ENCODE measurements at places on chromosomes 16 and 17.

GRCh38 chr16:24883714-24884151, 38.0 kb downstream of the SLC5A11 start:
- no peak for DNase-seq

DNA sequence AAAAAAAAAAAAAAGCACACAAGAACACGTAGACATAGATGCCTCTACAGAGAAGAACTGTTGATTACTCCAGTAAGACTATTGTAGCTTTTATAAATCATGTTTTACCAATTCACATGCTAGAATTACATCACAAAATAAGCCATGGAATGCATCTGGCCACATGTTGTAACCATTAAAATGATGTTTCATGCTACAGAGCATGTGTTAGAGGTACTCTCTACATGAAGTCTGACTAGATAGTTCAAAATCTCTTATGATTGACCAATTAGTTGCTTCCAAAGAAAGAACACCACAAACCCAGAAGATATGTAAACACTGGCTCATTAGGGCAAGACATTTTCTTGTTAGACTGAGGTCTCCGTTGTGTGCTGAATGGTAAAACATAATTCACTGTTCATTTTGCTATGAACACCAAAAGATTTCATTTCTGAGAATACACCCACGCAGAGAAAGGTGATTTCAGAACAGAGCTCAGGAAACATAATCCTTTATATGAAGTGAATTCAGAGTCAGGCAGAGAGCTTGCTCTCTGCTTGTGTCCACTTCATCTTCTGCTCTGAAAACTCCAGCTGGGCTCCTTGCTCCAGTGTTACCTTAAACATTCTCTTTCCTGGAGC, 411.4 kb upstream of the SOX9 start:
- DNase-seq, result no peak

DNA sequence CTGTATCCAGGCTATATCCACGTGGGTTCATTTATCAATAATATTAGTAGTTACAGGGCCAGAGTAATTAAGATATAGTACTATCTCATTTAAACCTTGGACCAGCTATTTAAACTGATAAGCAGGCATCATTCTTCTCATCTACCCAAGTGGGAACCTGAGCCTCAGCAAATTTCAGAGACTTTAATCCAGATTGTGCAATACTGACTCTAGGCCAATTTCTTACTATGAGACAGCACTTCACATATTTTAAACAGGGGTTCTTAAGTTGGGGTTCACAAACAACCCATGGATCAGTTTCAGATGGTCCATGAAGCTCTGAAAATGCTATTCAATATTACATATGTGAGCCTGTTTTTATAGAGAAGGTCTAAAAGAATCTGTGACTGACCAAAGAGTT, 302.7 kb upstream of the PSMD7 start:
- no peak for DNase-seq

GRCh38 chr16:48317026-48317425, 68.2 kb downstream of the SIAH1 start:
- DNase-seq, result no peak

DNA sequence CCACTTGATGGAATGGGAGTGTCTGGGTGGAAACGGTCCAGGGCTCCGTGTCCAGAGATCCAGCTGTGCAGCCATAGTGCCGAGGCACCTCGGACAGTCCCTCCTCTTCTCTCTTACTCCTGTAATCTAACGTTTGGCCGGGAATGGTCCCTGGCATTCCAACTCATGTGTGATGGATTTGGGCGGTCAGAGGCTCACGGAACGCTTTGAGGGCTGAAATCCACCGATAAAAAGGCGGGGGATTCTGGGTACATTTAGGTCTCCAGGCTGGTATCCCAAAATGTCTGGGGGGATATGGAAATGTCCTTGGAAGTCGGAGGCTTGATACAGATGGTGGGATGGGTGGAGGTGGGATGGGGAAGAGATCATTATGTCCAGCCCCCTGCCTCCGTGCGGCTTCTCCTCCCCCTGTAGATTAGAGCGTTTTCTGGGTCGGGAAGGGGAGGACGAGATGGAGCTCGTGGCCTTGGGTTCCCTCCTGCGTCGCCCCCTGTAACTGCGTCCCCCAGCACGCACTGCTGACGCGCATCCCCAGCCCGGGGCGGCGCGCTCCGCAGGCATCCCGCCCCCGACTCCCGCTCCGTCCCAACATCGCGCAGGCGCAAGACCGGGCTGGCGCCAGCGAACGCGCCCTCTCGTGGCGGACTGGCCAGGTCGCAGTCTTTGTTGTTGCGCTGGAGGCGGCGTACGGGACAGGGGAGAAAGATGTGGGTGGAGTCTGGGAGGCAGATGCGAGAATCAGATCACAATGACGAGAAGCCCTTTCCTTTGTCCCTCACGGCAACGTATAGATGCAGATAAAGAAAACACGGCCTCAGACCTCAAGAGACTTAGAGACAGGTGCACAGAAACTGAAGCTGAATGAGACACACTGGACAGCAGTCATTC, 4.5 kb upstream of the SGCA start:
- DNase-seq, result peak; percentile 98

DNA sequence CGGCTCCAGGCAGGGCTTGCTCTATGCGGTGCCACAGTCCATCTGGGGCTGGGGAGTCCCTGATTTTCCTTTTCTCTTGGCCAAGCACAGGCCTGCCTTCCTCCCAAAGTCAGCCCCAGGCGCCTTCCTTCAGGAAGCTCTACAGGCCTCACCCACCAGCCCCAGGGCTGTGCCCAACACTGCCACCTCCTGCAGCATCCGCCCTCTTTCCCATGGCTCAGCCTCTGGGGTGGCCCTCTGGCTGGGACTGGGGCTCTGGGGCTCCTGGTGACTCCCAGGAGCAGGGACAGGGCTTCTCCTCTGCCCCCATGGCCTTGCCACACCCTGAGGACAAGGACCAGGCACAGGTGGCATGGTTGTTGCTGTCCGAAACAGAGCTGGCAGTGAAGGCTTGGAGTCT, 817 bp downstream of the ITGB4 start:
- DNase-seq, result no peak

GRCh38 chr17:80526116-80526910, 18.3 kb upstream of the RPTOR start:
- DNase-seq, result no peak

DNA sequence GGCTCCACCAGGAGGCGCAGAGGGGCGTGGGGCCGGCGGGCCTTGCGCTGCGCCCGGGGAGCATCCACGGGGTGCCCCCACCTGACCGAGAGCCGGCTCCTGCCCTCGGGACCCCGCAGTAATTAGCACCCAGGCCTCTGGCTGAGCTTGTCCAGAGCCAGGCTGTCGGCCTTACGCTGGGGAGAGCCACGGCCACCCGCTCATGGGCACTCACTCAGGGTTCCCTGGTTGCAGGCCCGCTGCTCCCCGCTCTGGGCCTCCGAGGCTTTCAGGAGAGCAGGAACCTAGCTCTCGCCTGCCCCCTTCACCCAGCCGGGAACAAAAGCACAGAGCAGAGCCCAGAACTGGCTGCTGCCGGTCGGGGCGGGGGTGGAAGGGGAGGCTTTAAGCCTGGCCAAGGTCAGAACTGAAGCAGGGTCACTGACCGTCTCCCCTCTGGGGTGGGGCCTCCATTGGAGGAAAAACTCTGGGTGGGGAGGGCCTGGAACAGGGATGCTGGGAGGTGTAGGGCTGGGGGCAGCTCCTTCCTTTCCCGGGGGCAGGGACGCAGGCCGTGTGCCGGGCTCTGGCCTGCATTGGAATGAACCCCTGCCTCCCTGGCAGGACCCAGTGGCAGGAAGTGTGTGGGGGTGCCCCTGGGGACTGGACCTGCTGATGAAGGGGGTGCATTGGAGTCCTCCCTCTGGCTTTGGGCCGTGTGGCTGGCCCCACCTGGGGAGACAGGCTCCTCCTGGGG, 12.3 kb downstream of the GLIS2 start:
- DNase-seq, result peak; percentile 79

GRCh38 chr16:66678337-66678736, 18.2 kb downstream of the CMTM4 start:
- no peak for DNase-seq

GRCh38 chr16:28158136-28158535, 53.6 kb downstream of the XPO6 start:
- no peak for DNase-seq

- peak; percentile 58 for DNase-seq
These were observed 782 bp downstream of the FAM83G start for GRCh38 chr17:19003543-19004420.

DNA sequence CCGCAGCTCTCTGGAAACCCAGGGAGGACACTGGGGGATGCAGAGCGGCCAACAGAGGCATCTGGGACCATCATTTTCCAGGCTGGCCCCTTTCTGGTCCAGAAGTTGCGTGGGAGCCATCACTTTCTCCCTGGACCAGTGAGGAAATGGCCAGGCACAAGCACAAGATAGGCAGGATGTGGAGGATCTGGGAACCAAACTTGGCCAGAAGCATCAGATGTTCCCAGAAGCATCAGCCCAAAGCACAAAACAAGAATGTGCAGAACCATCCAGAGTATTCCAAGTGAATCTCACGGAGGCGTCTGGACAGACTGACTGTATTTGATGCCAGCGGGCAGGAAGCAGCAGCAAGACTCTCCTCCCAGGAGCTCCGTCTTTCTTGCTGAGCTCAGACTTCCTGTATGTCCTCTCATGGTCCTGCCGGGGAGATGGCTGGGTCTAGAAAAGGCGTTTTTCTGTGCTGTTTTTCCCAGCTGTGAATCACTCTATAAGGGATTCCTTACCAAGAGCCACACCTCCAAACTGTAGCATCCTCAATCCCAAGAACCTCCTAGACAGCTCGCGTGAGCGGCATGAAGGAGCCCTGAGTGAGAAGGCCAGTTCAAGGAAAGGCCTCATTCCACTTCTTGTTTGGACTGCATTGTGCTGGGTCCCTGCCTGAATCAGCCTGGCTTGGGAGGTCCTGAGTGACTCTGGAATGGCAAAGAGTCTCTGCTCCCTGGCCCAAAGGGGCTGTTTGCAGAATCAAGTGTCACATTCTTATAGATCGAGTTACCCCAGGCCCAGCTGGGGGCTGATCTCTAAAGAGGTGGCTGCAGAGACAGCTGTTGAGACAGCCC, 49.5 kb upstream of the MTSS2 start:
- DNase-seq, result peak; percentile 52

DNA sequence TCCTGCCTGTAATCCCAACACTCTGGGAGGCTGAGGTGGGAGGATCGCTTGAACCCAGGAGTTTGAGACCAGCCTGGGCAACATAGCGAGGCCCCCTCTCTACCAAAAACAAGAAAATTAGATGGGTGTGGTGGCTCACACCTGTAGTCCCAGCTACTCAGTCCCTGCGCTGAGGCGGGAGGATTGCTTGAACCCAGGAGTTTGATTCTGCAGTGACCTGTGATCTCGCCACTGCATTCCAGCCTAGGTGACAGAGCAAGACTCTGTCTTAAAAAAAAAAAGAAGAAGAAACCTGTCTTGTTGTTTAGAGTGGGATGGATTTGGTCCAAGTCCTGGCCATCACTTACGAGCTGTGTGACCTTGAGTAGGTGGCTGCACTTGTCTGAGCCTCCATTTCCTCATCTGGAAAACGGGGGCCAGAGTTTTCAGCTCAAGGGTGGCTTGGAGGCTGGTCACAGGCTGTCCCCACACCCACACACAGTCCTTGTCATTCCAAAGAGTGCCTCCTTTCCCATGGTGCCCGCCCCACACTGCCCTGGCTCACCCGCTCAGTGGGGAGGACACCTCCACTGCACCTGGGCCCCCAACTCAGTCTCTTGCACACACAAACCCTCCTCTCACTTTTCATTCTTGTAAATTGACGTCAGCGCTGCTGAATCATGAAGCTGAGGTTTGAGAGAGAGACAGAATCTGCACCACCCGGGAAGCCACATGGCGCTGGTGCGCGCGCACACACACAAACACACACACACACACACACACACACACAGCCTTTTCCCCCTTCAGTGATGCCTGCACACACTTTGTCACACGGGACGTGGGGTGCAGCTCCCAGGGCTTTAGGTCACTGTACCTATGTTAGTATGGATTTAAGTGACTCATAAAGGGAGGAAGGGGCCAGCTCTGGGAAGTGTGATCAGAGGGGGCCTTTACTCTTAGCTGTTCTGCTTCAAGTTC, 4.2 kb downstream of the SOCS1 start:
- no peak for DNase-seq

GRCh38 chr17:47686664-47687327, 7.2 kb upstream of the TBKBP1 start:
- DNase-seq, result no peak

GRCh38 chr17:59347975-59348391, 16.5 kb downstream of the YPEL2 start:
- DNase-seq, result no peak

GRCh38 chr17:74857191-74857590, 2.5 kb downstream of the GRIN2C start:
- no peak for DNase-seq

- no peak for DNase-seq
These were observed 13.4 kb downstream of the CMC2 start for GRCh38 chr16:80993307-80993706.

GRCh38 chr16:2475413-2476344, 752 bp downstream of the TBC1D24 start:
- DNase-seq, result no peak

DNA sequence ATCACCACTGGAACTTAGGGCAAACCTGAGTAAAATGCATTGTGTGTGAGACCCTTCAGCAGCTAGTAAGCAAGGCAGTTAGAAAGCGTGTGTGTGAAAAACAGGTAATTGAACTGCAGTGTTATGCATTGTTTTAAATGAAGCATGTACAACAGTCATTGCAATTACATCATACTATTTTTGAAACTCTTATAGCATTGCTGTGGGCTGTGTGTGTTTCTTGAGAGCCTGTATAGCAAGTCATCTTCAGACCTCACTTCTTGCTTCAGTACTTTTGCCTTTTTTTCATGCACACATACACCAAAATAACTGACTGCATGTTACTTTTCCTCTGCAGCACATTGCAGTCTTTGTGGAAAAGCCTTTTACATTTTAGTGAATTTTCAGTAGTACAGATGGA, 19.2 kb downstream of the PTRH2 start:
- no peak for DNase-seq

GRCh38 chr17:16282522-16282921, 65.5 kb downstream of the PIGL start:
- DNase-seq, result no peak

- no peak for DNase-seq
These were observed 312.5 kb downstream of the GRIN2A start for GRCh38 chr16:9869776-9870175.

DNA sequence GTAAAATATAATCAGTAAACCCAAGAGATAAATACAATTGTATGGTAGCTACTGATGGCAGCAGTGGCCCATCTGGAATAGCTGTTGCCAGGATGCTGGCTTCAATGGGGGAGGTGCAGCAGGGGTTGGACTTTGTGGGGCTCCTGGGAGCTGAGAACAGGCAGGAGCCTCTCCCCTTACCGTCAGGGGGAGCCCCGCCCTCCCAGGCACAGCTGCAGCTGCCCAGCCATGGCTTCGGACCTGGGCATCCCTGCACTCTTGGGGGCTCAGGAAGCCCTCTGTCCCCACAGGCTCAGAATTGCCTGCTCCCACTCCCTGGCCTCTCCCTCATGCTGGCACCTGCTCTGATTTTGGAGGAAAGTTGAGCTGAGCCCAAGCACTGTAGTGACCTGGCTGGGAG, 741.1 kb downstream of the CDH11 start:
- peak; percentile 8 for DNase-seq

GRCh38 chr17:38867968-38868816, 1.7 kb upstream of the LASP1 start:
- DNase-seq, result peak; percentile 60

GRCh38 chr17:2977157-2977556, 86.2 kb downstream of the OR1D5 start:
- DNase-seq, result no peak

All from nephron progenitor cell (in vitro differentiated cells).